Activated CD4-positive, alpha-beta memory T cell treated with anti-CD3 and anti-CD28 coated beads for 36 hours (primary cell): ENCODE measurements at places on chromosomes 5 and 9. TPM values are rescaled to one million over a fixed set of nuclear protein-coding genes. Genes with fewer than 3 reads are reported as not detected.

Gene PCDHGC5
- total RNA-seq, result not detected

Gene COL23A1
- not detected for total RNA-seq

Gene CDH10
- total RNA-seq, result not detected

Gene NPR3
- not detected for total RNA-seq

Gene IZUMO3
- total RNA-seq, result not detected

Gene SPATA31D1
- not detected for total RNA-seq

Gene FAM221B
- total RNA-seq, result not detected

Gene ASB6
- 14.1 TPM for total RNA-seq

Gene NRARP
- 0.82 TPM for total RNA-seq

DNA sequence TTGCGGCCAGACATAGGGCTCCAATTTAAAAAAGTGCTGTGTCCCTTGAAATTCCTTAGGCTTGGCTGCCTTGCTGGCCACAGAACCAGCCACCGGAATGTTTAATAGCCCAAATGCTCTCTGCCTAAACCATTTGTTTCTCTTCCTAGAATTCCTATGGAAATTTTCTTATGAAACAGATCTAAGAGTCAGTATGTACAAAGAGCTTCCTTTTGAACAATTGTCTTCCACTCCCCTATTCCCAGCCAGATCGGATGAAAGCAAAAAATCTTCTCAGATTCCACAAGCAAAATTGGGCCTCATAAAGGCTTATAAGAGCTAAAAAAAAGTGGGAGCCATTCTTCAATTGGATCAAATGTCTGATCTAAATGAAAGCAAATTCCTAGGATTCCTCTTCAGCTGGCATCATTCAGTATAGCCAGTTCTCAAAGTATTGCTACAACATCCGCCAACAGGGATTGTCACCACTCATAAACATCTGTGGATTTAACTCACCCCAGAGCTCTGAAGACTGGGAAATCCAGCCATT is 104.3 kb downstream of the CEMIP2 start:
- no peaks in the 10 kb centered on the region for H3K27me3 ChIP-seq
- no peak overlapping the region for H3K4me3 ChIP-seq
- no peaks in the 10 kb centered on the region for H3K36me3 ChIP-seq
- DNase-seq, result no peak
- H3K27ac ChIP-seq, result no peak overlapping the region

GRCh38 chr9:69427286-69427685 is 102.3 kb downstream of the ENTREP1 start:
- H3K4me1 ChIP-seq, result no peaks in the 10 kb centered on the region
- H3K36me3 ChIP-seq, result no peaks in the 10 kb centered on the region
- no peak overlapping the region for H3K27ac ChIP-seq
- peaks cover 3% of the 10 kb centered on the region for H3K27me3 ChIP-seq

DNA sequence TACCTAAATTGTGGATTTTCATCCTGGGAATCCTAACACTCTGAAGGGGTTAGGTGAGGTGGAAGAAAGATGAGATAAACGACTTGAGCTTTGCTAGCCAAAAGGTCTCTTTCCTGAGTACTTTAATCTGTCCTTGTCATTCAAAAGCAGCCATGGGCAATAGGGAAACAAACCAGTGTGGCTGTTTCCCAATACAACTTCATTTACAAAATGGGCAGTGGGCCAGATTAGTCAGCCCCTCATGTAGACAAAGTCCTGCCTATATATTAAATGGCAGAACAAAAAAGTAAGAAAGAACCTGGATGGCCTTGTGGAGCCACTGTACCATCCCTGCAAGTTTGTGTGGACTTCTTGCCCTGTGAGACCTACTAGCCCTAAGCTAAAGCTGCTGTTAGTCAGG is 51.0 kb upstream of the NFIL3 start:
- no peak for DNase-seq
- H3K36me3 ChIP-seq, result no peaks in the 10 kb centered on the region
- H3K27me3 ChIP-seq, result peaks cover 44% of the 10 kb centered on the region
- H3K27ac ChIP-seq, result no peak overlapping the region

GRCh38 chr5:32058997-32059396 is 115.1 kb downstream of the GOLPH3 start:
- no peak for DNase-seq
- no peaks in the 10 kb centered on the region for H3K36me3 ChIP-seq
- H3K4me1 ChIP-seq, result no peaks in the 10 kb centered on the region
- no peak overlapping the region for H3K4me3 ChIP-seq

DNA sequence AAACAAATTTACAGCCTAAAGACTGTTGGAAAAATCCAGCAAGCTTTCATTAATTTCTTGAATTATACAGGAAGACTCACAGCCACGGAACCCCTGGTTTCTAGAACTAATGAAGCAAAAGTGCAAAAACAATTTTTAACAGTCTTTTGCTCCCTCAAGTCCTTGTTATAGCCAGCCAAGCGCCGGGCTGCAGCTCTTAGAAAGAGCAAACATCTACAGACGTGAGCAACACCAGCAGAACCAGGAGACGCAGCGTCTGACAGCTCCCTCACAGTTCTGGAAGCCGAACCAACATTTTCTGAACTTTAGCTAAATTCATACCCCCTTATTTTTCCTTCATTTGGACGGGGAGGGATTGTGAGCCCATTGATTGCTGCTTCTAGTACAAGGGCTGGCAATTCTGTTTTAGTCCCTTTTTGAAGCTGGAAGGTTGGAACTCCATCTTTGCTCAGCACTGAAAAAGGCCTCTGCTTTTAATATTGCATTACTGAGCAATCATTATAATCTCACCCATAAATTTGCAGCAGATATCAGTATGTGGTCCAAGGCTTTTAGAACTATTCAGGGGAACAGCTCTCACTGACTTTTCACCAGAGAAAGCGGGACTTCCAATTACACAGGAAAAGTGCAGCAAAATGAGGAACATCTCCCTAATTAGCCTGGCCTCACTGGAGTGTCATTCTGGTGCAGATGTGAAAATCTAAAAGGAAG is 45.8 kb downstream of the AK8 start:
- H3K36me3 ChIP-seq, result no peaks in the 10 kb centered on the region
- H3K27me3 ChIP-seq, result peaks cover 12% of the 10 kb centered on the region
- DNase-seq, result no peak
- no peak overlapping the region for H3K4me3 ChIP-seq
- no peak overlapping the region for H3K27ac ChIP-seq

DNA sequence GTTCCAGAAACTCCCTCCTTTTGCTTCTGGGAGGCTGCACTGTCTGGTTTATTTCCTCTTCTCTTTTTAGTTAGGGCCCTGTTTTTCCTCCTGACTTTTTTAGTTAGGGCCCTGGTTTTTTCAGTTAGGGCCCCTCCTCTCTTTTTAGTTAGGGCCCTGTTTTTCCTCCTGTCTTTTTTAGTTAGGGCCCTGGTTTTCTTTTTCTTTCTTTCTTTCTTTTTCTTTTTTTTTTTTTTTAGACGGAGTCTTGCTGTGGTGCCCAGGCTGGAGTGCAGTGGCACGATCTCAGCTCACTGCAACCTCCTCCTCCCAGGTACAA is 15.1 kb downstream of the GSN start:
- no peak overlapping the region for H3K4me3 ChIP-seq
- no peaks in the 10 kb centered on the region for H3K36me3 ChIP-seq
- no peak for DNase-seq
- H3K4me1 ChIP-seq, result peaks cover 20% of the 10 kb centered on the region
- H3K27me3 ChIP-seq, result no peaks in the 10 kb centered on the region

DNA sequence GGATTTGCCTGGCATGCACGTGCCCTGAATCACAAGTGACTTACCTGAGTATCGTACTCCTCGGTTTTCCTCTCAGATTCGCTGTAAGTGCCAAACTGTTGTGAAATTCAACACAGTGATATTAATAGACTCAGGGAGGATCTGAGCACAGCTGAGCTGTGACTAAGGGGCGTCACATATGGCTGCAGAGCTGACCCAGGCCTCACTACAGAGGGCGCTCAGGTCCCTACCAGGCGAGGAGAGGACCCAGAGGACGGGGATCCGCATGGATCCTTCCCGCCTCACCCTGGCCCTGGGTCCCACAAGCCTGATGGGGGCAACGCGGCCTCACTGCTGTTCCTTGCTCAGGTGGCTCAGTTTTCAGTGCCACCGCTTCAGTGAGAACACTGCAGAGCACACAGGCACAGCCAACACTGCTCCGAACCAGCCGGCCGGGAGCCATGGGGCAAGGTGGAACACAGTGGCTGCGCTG is 20.1 kb downstream of the CLPTM1L start:
- no peaks in the 10 kb centered on the region for H3K27me3 ChIP-seq
- no peak for DNase-seq
- peaks cover 16% of the 10 kb centered on the region for H3K36me3 ChIP-seq
- no peak overlapping the region for H3K4me3 ChIP-seq
- H3K27ac ChIP-seq, result no peak overlapping the region

DNA sequence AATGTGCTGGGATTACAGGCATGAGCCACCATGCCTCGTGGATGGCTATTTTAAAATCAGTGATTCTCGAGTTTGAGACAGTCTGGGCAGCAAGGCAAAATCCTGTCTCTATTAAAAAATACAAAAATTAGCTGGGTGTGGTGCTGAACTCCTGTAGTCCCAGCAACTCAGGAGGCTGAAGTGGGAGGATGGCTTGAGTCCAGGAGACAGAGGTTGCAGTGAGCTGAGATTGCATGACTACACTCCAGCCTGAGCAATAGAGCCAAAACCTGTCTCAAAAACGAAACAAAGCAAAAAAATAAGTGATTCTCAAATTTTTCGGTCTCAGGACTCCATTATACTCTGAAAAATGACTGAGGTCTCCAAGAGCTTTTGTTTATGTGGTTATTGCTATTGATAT is 47.9 kb upstream of the HSPA9 start:
- H3K4me1 ChIP-seq, result no peaks in the 10 kb centered on the region
- no peak for DNase-seq
- H3K36me3 ChIP-seq, result no peaks in the 10 kb centered on the region
- no peak overlapping the region for H3K27ac ChIP-seq
- no peak overlapping the region for H3K4me3 ChIP-seq

DNA sequence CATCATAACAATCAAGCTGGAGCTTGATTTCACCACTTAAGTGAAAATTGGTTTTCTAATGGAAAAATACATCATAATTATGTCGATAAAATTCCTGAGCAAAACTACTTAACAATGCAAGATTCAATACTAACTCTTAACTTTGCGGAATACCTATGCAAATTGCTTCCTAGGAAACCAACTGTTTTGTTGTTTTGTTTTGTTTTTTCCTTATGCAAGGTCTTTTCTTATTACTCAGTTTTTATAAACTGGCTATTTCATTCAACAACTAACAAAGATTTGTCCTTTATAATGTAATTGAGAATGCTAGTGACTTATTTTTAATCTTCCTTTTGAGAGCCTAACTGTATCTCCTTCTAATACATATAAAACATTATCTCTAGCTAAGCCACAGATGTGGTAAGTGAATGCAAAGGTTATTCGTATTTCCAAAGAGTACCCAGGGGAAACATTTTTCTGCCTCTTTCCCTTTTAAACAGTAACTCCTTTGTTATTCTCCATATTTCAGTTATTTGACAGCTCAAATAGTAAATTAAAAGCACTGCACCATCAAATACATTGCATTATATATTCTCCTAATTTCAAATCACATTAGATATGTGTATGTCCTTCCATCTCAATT is 609.4 kb downstream of the SLCO4C1 start:
- H3K4me3 ChIP-seq, result no peak overlapping the region
- DNase-seq, result no peak
- no peaks in the 10 kb centered on the region for H3K27me3 ChIP-seq
- no peak overlapping the region for H3K27ac ChIP-seq
- no peaks in the 10 kb centered on the region for H3K4me1 ChIP-seq
- no peaks in the 10 kb centered on the region for H3K36me3 ChIP-seq

- no peak overlapping the region for H3K4me3 ChIP-seq
- no peak for DNase-seq
- H3K36me3 ChIP-seq, result no peaks in the 10 kb centered on the region
- H3K27me3 ChIP-seq, result no peaks in the 10 kb centered on the region
- no peaks in the 10 kb centered on the region for H3K4me1 ChIP-seq
Observed at GRCh38 chr9:127139071-127139731, 16.8 kb upstream of the ANGPTL2 start.

- H3K4me3 ChIP-seq, result no peak overlapping the region
- no peak for DNase-seq
- H3K27ac ChIP-seq, result no peak overlapping the region
- H3K36me3 ChIP-seq, result peaks cover 76% of the 10 kb centered on the region
- no peaks in the 10 kb centered on the region for H3K27me3 ChIP-seq
Observed at GRCh38 chr5:169762338-169763095, 125.4 kb downstream of the DOCK2 start.

DNA sequence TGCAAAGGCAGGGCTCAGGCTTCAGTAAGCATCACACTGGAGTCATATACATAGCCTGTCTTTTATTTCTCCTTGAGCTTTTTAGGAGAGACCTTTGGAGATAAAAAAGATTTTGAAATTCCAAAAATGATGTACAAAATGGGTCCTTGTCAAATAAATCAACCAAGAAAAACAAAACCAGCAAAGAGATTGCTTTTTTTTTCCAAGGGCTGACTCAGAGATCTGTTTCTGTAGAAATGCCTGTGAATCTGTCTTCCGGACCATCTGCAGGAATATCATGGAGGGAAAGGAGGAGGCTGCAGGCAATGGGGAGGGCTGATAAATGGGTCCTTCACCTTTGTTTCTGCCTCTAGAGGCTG is 77.4 kb downstream of the SLIT3 start:
- peaks cover 4% of the 10 kb centered on the region for H3K27me3 ChIP-seq
- no peak overlapping the region for H3K27ac ChIP-seq
- H3K4me1 ChIP-seq, result no peaks in the 10 kb centered on the region
- H3K36me3 ChIP-seq, result no peaks in the 10 kb centered on the region
- H3K4me3 ChIP-seq, result no peak overlapping the region

DNA sequence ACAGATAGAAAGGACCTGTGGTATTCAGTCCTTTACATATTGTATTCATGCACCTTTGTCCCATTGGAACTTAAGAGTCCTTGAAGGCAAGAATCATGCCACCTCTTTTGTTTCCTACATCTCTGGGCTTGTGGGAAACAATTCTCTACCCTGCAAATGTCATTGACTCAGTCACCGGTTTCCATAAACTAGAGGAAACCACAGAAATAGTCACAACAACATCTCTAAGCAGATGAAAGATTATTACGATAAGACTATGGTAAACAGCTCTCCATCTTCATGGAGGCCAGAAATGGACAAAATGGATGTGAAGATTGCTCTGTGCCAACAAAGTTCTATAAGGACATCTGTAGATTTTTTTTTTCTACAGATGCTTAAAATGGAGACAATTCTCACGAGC is 165.5 kb downstream of the PIK3R1 start:
- H3K4me1 ChIP-seq, result peaks cover 66% of the 10 kb centered on the region
- peak overlapping the region; percentile 52 for H3K27ac ChIP-seq
- H3K27me3 ChIP-seq, result no peaks in the 10 kb centered on the region
- no peak for DNase-seq

GRCh38 chr5:88772047-88772446 is 110.9 kb downstream of the MEF2C start:
- no peak overlapping the region for H3K27ac ChIP-seq

GRCh38 chr9:2158766-2159430 is 143.8 kb downstream of the SMARCA2 start:
- H3K27me3 ChIP-seq, result no peaks in the 10 kb centered on the region
- H3K4me3 ChIP-seq, result peak overlapping the region; percentile 77
- peak overlapping the region; percentile 85 for H3K27ac ChIP-seq

- H3K4me1 ChIP-seq, result no peaks in the 10 kb centered on the region
- H3K27ac ChIP-seq, result no peak overlapping the region
- no peaks in the 10 kb centered on the region for H3K27me3 ChIP-seq
- no peak for DNase-seq
Observed at GRCh38 chr5:157963761-157964160, 104.8 kb upstream of the CLINT1 start.

- H3K36me3 ChIP-seq, result no peaks in the 10 kb centered on the region
- no peak for DNase-seq
- H3K27ac ChIP-seq, result no peak overlapping the region
Observed at GRCh38 chr9:92468206-92468605, 14.1 kb downstream of the ASPN start.

- peaks cover 66% of the 10 kb centered on the region for H3K27me3 ChIP-seq
- DNase-seq, result no peak
- no peaks in the 10 kb centered on the region for H3K36me3 ChIP-seq
- H3K27ac ChIP-seq, result no peak overlapping the region
Observed at GRCh38 chr9:126639318-126640000, 25.7 kb downstream of the LMX1B start.
